ENCODE measurements at places on chromosomes 2 and 18.

- peak; percentile 6 for DNase-seq
Measured at GRCh38 chr2:207352978-207353671, 176.6 kb upstream of the CREB1 start.

- peak; percentile 48 for DNase-seq
Measured at GRCh38 chr2:28408764-28409599, 16.3 kb downstream of the FOSL2 start.

GRCh38 chr2:101396316-101396717 lies 9.0 kb upstream of the CREG2 start:
- DNase-seq = no peak

GRCh38 chr18:56987236-56987635 lies 159.7 kb upstream of the BOD1L2 start:
- DNase-seq = no peak

GRCh38 chr18:452816-453215 lies 47.7 kb downstream of the COLEC12 start:
- DNase-seq = no peak

GRCh38 chr2:236550701-236551465 lies 18.7 kb upstream of the ACKR3 start:
- no peak for DNase-seq

DNA sequence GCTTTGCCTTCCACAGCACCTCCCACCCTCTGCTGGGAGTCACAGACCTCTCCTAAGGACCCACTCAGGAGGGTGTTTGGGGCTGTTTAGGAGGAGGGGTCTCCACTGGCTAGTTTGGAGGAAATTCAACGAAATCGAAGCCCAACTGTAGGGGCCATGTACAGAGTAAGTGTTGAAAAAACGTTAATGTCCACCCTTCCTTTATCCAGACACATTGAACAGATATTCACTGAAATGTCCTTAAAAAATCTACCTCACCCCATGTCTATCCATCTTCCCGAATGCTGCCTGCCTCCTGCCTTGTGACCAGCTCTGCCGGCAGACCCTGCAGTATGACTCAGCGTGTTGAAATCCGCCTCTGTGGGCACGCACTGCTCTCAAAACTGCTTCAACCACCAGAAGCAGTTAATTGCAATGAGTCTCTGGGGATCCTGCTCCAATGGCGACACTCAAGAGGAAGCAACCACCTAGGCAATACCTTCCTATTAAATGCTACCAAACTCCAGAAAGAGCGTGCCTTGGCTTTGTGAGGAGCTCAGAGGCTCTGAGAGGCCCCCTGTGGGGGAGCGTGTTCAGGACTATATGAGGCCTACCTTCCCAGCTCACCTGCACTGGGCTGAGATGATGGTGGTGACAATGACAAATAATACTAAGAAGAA lies 61.4 kb upstream of the RTN4 start:
- DNase-seq = no peak

DNA sequence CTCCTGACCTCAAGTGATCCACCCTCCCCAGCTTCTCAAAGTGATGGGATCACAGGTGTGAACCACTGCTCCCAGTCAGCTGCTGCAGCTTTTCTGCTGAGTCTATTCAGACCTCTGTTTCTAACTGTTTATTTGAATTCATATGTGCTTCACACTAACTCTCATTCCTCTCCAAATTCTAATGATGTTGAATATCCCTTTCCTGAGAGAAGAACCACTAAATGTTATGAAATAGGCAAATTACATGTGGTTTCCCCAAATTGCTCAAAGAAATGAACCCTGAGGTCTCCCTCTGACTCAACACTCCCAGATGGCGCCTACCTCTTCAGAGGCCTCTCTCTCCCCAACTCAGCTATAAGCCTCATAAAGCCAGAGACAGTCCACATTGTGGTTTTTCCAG lies 98.6 kb downstream of the IRS1 start:
- DNase-seq = no peak

DNA sequence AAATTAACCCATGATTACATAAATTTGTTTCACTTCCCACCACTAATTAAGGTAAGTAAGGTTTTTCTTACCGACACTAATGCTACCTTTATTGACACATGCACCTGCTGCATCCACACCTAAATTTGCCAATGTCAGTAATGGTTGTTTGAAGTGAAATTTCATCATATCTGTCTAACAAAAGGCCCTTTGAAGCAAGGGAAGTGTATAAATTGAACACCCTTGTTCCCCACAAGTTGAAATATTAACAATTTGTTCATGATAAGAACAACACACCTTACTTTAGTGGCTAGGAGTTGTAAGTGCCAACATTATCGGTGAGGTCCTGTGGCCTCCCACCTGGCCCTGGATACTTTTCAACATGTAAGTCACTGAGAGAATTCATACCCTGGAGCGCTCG lies 116.3 kb upstream of the CDCA7 start:
- DNase-seq = no peak

GRCh38 chr18:79374408-79375171 lies 21.1 kb upstream of the NFATC1 start:
- DNase-seq = no peak

- no peak for DNase-seq
Measured at GRCh38 chr2:174581491-174581890, 16.1 kb downstream of the WIPF1 start.

DNA sequence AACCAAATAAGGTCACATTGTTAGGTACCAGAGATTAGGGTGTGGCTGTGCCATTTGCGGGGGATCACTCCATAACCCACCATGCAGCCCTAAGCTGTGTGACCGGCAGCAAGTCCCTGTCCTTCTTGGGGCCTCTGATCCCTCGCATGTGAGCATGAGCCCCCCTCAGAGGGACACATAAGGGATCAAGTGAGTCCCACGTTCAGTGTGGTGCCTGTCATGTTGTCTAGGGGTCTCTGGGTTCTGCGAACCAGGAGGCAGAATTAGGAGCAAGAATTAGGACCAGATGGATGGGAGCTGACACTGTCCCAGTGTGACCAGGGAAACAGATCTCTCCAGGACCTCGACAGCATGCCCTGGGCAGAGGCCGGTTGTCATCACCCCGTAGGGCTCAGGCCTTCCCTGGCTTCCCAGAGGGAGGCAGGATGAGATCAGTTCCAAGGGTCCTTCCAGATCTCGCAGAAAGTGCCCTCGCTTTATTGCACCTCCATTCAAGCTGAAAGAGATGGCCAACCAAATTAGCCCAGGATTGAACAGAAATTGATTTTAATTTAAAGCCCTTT lies 113.2 kb upstream of the OTOS start:
- DNase-seq = no peak

- DNase-seq = no peak
Measured at GRCh38 chr2:240932001-240932723, 26.0 kb downstream of the CROCC2 start.

DNA sequence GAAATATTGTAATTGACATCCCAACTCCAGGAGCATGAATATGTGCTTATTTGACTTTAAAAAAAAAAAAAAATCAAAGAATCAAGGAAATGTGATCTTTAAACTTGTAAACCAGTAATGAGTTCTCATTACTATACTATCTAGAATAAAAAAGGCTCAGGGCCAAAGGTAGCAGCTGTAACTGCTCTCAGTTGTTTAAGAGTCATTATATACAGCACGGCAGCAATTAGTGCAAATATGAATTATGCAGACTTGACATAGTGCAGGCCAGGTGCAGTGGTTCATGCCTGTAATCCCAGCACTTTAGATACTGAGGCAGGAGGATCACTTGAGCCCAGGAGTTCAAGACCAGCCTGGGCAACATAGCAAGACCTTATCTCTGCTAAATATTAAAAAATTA lies 125.7 kb upstream of the TTC39C start:
- DNase-seq = no peak

DNA sequence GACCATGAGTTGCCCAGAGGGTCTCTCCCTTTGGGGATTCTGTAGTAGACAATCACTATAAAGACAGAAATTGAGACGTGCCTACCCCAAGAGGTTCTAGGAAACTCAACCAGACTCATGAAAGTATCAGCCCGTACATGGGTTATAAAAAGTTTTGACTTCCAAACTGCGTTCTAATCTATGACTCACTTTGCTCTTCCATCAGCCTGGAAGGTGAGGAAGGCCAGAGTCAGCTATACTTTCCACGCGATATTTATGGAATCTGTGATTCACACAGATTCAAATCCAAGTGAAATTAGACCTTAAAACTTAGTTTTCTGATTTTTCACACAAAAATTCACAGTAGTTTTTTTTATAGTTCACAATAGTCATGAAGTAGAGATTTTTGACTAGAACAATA lies 7.7 kb upstream of the LYPD1 start:
- no peak for DNase-seq

GRCh38 chr2:232581725-232582124 lies 31.2 kb downstream of the EIF4E2 start:
- DNase-seq = no peak

- DNase-seq = no peak
Measured at GRCh38 chr2:135783439-135783838, 41.8 kb downstream of the UBXN4 start.

GRCh38 chr18:48545757-48546321 lies 7.0 kb downstream of the CTIF start:
- DNase-seq = no peak

DNA sequence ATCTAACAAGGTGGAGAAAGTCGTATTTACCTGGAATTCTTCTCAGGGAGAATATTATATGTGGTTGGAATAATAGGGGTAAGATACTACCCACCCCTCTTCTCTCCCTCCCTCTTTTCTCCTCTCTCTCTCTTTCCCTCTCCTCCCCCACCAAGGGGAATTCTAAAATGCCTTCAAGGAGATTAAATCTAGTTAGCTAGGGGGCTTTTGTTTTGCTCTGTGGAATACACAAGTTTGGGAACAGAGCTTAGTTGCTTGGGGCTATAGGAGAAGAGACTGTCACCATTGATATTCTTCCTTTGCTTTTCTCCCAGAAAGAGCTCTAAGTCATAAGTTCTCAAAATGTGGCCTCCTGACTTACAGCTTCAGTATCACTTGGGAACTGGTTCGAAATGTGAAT lies 34.5 kb downstream of the TAF1B start:
- DNase-seq = no peak

GRCh38 chr2:126752876-126753275 lies 96.9 kb downstream of the GYPC start:
- DNase-seq = no peak

DNA sequence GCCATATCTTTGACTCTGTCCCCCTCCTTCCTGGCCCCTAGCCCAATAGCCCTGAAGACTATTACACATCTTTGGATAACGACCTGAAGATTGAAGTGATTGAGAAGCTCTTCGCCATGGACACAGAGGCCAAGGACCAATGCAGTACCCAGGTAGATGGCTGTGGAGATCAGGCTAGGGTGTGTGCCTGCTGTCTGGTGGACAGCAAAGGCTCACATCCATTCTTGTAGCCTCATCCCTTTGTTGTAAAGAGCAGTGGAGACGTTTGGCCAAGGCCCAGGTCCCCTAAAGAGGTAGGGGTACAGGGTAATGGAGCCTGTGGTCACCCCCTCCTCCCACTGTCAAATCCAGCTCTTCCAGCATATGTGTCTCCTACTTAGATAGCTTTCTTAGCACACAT lies 81.4 kb downstream of the EPAS1 start:
- DNase-seq = no peak

- DNase-seq = no peak
Measured at GRCh38 chr2:149899390-149899789, 311.8 kb upstream of the MMADHC start.

- peak; percentile 64 for DNase-seq
Measured at GRCh38 chr2:160429248-160430000, 64.2 kb downstream of the RBMS1 start.

DNA sequence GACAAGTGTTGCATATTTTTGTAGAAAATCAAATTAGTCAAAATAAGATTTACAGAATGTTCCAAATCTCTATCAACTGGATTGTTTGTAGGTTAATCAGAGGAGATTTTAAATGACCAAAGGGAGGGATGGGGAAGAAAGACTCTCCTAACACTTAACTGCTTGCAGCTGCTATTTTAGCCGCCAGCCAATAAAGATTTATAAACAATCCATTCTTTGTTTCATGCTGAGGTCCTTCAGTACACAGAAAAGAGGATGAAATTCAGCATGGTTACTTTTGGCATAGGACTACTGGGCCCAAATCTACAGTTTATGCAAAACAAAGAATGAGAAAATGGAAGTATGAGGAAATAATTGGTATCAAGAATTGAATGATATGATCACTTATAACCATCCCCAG lies 86.4 kb upstream of the FN1 start:
- no peak for DNase-seq

GRCh38 chr2:11941201-11942177 lies 195.1 kb downstream of the LPIN1 start:
- no peak for DNase-seq

GRCh38 chr2:162253435-162253834 lies 10.2 kb upstream of the FAP start:
- no peak for DNase-seq

GRCh38 chr2:7348761-7349160 lies 431.5 kb downstream of the RNF144A start:
- no peak for DNase-seq

- no peak for DNase-seq
Measured at GRCh38 chr2:200128296-200128695, 172.9 kb downstream of the MAIP1 start.

- no peak for DNase-seq
Measured at GRCh38 chr18:8780227-8780626, 74.9 kb downstream of the MTCL1 start.
